HepG2 (cell line): ENCODE measurements at places on chromosomes 3 and 15. TPM values are rescaled to one million over a fixed set of nuclear protein-coding genes. Genes with fewer than 3 reads are reported as not detected.

FOXL2 gene
- total RNA-seq, result not detected in 2 replicates

IGF2BP2 gene
- total RNA-seq, result 46.0 and 46.3 TPM in 2 replicates

C3orf52 gene
- 1.0 and 1.2 TPM in 2 replicates for total RNA-seq

ST8SIA2 gene
- total RNA-seq, result not detected in 2 replicates

AHSG gene
- total RNA-seq, result 916 and 2,043 TPM in 2 replicates

SACM1L gene
- total RNA-seq, result 27.8 and 37.4 TPM in 2 replicates

- no peaks in the 10 kb centered on the region for H3K36me3 ChIP-seq
- DNase-seq, result no peak
- no peak overlapping the region for H3K4me3 ChIP-seq
- no peaks in the 10 kb centered on the region for H3K27me3 ChIP-seq
Observed at GRCh38 chr3:138046085-138046484, 36.1 kb downstream of the CLDN18 start.

- no peak overlapping the region for H3K27ac ChIP-seq
- no peaks in the 10 kb centered on the region for H3K27me3 ChIP-seq
- no peaks in the 10 kb centered on the region for H3K36me3 ChIP-seq
Observed at GRCh38 chr15:49908236-49908932, 210.6 kb downstream of the ATP8B4 start.

DNA sequence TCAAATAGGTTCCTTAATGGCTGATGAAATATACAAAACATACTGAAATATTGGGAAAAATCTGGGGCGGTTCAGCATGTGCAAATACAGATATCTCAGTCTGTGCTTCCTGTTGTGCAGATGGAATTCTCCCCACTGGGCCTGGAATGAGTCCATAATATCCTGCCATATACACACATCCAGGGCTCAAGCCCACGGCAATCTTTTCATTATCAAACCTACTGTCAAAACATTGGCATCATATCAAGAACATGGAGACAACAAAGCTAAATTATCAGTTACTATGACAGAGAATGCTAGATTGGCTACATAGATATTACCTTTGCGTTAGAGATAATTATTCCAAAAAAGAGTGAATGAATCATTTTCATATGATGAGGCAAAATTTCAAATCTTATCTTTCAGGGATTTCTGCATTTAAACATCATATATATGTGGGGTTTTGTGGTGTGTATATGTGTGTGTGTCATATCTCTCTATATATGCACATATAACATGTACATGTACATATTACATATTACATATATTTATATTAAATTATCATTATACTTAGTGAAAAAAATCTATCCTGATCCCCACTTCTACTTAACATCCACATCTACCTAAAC lies 713.3 kb downstream of the GBE1 start:
- H3K4me3 ChIP-seq, result no peak overlapping the region
- H3K27ac ChIP-seq, result no peak overlapping the region
- no peak for DNase-seq
- no peaks in the 10 kb centered on the region for H3K36me3 ChIP-seq

- H3K27me3 ChIP-seq, result no peaks in the 10 kb centered on the region
- H3K4me1 ChIP-seq, result no peaks in the 10 kb centered on the region
- no peak for DNase-seq
- no peaks in the 10 kb centered on the region for H3K36me3 ChIP-seq
- no peak overlapping the region for H3K4me3 ChIP-seq
- H3K27ac ChIP-seq, result no peak overlapping the region
Observed at GRCh38 chr3:5429517-5429890, 242.0 kb downstream of the EDEM1 start.

DNA sequence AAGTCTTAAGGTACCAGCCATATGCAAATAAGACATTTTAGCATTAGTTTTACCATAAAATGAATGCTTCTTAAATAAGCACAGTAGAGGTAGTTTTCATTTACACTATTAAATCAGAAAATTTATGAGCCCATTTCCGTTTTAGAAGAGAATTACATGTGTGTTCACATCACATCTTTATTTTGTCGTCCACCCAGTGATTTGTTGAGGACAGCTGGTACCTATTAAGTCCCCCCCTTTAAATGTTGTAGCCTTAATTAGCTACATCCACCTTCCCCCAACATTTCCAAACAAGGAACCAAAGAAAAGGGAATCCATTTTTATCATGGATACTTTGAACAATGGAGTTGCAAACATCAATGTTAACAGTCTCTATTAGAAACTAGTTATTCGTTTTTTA lies 6.8 kb downstream of the IL17RD start:
- H3K4me3 ChIP-seq, result no peak overlapping the region
- H3K4me1 ChIP-seq, result no peaks in the 10 kb centered on the region
- DNase-seq, result no peak
- H3K27ac ChIP-seq, result no peak overlapping the region
- H3K27me3 ChIP-seq, result peaks cover 1% of the 10 kb centered on the region

- H3K36me3 ChIP-seq, result no peaks in the 10 kb centered on the region
- no peak for DNase-seq
- no peaks in the 10 kb centered on the region for H3K27me3 ChIP-seq
- H3K4me3 ChIP-seq, result no peak overlapping the region
Observed at GRCh38 chr3:176855901-176856486, 341.3 kb downstream of the TBL1XR1 start.

DNA sequence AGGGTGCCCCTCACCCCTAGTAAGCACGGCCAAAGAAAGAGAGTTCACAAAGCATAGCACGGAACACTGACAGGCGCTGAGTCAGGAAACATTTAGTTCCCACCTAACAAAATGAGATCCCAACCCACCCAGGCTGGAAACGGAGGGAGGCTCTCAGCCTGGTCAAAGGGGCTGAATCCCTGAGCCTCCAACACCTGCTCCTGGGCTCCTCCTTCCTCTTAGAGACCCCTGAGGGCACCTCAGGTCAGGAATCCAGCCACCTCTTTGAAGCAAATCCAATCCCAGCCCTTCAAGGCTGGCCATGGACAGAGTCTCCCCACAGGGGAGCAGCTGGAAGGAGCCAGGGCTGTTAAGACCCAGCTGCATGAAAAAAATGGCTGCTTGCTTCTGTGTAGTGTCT lies 154.4 kb upstream of the HES1 start:
- H3K4me1 ChIP-seq, result no peaks in the 10 kb centered on the region
- no peaks in the 10 kb centered on the region for H3K36me3 ChIP-seq
- peaks cover 38% of the 10 kb centered on the region; the same call in 2 of the 3 replicates for H3K27me3 ChIP-seq
- DNase-seq, result no peak
- H3K27ac ChIP-seq, result no peak overlapping the region

GRCh38 chr3:29318251-29318650 lies 37.4 kb downstream of the RBMS3 start:
- no peak for DNase-seq
- no peak overlapping the region for H3K27ac ChIP-seq
- H3K36me3 ChIP-seq, result no peaks in the 10 kb centered on the region
- no peak overlapping the region for H3K4me3 ChIP-seq

DNA sequence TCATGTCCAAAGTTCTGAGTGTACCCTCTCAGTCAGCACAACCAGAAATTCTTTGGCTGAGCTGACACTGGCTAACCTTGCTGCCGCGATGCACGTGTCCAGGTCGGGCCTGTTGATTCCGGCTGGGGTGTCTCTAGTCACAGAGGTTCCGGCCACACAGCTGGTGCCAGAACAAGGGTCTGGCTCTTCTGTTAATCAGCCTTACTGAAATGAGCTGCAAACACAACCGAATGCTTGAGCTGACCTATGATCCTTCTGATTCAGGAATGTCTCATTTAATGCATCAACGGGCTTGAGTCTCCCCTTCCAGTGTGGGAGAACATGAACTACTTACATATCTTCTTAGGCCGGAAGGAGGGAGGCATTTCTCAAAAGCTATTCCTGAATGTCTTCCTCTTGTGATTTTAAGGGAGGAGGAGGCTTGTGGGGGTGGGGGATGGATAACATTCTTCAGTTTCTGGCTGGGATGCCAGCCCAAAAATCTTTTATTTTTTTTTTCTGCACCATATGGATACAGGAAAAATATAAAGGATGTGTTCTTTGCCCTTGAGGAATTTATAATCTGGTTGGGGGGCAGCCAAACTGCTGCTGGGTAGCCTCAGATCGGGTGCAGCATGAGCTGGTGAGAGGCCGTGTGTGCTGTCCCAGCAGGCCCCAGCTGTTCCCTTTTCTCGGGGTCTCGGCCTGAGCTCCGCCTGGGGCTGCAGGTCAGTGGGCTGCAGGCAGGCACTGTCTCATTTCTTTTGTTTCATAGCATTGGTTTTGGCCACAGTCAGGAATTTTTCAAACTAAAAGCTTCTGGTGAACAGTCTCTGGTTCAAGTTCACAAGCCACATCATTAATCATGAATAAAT lies 319.1 kb upstream of the TBL1XR1 start:
- H3K27ac ChIP-seq, result peak overlapping the region; percentile 55
- H3K27me3 ChIP-seq, result no peaks in the 10 kb centered on the region
- H3K4me1 ChIP-seq, result peaks cover 61% of the 10 kb centered on the region
- no peak overlapping the region for H3K4me3 ChIP-seq

DNA sequence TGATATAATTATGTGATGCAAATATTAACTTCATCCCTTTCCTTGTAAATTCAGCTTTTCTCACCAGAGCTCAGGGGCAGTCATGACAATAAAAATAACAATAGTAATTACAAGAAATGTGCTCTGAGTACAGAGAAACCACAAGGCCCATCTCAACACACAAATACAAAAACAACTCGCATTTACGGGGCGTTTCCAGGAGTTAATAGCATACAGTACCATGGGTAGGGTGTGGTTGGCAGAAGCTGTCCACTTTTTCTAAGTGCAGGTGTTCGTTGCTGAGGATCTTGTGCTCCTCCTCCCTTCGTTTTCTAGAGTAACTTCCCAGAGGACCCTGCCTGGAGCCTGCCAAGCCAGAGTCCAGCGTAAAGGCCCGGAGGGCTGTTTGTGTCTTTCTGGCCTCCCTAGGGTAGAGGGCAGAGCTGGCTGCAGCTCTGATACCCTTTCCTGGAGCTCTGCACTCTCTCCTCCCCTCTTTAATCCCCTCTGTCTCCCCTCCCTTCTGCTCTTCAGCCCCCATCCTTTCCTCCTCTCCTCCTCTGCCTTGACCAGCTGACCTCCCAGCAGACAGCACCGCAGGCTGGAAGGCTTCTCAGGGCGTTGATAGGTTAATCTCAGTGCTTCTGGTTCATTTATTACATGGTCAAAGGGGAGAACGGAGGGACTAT lies 11.4 kb downstream of the SEMA3G start:
- no peak overlapping the region for H3K4me3 ChIP-seq
- no peaks in the 10 kb centered on the region for H3K27me3 ChIP-seq
- no peak overlapping the region for H3K27ac ChIP-seq

DNA sequence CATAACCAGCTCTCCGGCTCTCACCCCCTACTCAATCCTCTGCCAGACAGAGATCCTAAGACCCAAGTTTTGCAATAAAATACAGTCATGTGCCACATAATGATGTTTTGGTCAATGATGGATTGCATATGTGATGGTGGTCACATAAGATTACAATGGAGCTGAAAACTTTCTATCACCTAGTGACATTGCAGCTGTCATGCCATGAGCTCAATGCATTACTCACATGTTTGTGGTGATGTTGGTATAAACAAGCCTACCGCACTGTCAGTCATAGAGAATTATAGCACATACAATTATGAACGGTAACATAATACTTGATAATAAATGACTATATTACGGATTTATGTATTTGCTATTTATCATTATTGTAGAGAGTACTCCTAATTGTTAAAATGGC lies 26.9 kb upstream of the SAMMSON start:
- no peak for DNase-seq
- no peak overlapping the region for H3K27ac ChIP-seq
- no peaks in the 10 kb centered on the region for H3K36me3 ChIP-seq
- no peaks in the 10 kb centered on the region for H3K4me1 ChIP-seq
- no peak overlapping the region for H3K4me3 ChIP-seq
- H3K27me3 ChIP-seq, result no peaks in the 10 kb centered on the region

DNA sequence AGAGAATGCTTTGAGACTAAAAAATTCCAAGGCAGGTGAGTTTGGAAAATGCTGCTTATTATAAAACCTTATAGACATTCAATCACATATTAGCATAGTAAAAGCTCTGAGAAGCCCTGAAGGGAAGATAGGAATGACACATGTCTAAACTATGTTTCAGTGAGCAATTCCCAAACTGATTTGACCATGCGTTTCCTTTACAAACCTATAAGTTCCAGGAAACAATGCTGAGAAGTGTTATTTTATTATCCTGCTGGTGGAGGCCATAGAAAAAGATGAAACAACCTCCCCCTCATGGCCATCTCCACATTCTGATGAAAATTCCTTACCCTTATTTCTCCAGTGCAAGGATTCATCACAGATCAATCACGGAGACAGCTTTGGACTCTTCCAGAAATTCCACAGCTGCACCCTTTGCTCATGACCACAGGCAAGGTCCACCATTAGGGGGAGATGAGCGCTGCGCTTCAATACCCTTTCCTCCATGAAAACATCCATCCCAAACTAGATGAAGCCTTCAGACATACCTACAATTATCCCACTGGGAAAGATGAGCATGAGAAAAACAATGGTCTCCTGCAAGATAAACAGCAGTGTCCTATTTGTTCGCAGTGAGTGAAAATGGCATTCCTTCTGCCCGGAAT lies 372.1 kb downstream of the MAGI1 start:
- H3K27me3 ChIP-seq, result no peaks in the 10 kb centered on the region
- no peak for DNase-seq
- H3K4me3 ChIP-seq, result no peak overlapping the region

DNA sequence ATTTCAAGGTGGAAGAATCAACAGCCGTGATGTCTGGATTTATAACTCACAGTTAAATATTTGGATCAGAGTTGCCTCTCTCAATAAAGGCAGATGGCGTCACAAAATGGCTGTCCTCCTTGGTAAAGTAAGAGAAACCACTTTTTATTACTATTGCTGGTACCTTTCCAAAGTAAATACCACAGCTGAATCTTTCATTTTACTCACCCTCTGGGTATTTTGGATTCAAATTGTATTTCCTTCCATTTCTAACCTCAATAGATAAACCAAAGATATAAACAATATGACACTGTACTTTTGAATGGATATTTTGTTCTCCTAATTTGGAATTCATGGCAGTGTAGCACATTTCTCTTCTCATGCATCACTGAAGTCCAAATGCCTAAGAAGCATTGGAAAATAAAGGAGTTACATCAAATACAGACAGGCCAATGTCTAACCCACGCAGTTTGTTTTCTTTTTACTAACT lies 29.5 kb downstream of the KLHL24 start:
- no peak overlapping the region for H3K4me3 ChIP-seq
- H3K36me3 ChIP-seq, result peaks cover 9% of the 10 kb centered on the region; the same call in 2 of the 3 replicates
- no peak for DNase-seq

GRCh38 chr3:49872801-49873281 lies 3.1 kb upstream of the CAMKV start:
- peaks cover 31% of the 10 kb centered on the region for H3K27me3 ChIP-seq
- H3K27ac ChIP-seq, result peak overlapping the region; percentile 10
- H3K36me3 ChIP-seq, result no peaks in the 10 kb centered on the region
- no peak overlapping the region for H3K4me3 ChIP-seq
- no peak for DNase-seq

- H3K27me3 ChIP-seq, result no peaks in the 10 kb centered on the region
- H3K27ac ChIP-seq, result no peak overlapping the region
Observed at GRCh38 chr15:75599401-75599800, 20.3 kb upstream of the PTPN9 start.

DNA sequence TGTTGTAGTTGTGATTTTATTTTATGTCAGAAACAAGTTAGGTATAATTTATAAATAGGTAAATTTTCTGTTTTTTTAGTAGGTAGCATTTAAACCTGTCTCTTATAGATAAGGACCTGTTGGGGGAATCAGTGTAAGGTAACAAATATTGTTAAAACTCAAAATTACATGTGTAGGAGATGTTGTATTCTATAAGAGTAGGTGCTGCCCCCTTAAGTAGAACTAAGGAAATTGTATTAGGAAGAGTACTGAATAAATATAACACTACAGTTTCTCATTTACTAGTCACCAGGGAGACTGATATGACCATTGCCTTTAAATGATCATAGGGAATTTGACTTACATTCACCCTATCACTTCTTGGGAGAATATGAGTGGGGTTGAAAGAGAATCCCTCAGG lies 31.2 kb downstream of the SLC25A36 start:
- peak; percentile 41 for DNase-seq
- H3K4me1 ChIP-seq, result peaks cover 12% of the 10 kb centered on the region; the same call in 1 of the 2 replicates
- peaks cover 47% of the 10 kb centered on the region for H3K36me3 ChIP-seq
- no peak overlapping the region for H3K4me3 ChIP-seq
- H3K27me3 ChIP-seq, result no peaks in the 10 kb centered on the region
